ENCODE measurements at places on chromosomes 4 and X. TPM values are rescaled to one million over a fixed set of nuclear protein-coding genes. Genes with fewer than 3 reads are reported as not detected.

Gene CSAG1
- 0.25 TPM for total RNA-seq

Gene CD40LG
- total RNA-seq = not detected

Gene SSX4B
- total RNA-seq = not detected

Gene TNMD
- total RNA-seq = not detected

Gene ARHGAP36
- total RNA-seq = not detected

Gene DGAT2L6
- not detected for total RNA-seq

Gene CTAG1B
- total RNA-seq = not detected

Gene RAB28
- 9.1 TPM for total RNA-seq

Gene TMEM271
- not detected for total RNA-seq

Gene MAGEA4
- total RNA-seq = not detected

Gene SAGE1
- 0.07 TPM for total RNA-seq

Gene PPP2R2C
- 35.1 TPM for total RNA-seq

Gene UCHL1
- 964 TPM for total RNA-seq

Gene IL3RA
- total RNA-seq = 0.17 TPM

Gene PSAPL1
- total RNA-seq = 0.33 TPM

Gene ADH7
- total RNA-seq = not detected

Gene EGFL6
- 0.06 TPM for total RNA-seq

Gene ITM2A
- not detected for total RNA-seq

Gene IDS
- 110 TPM for total RNA-seq

Gene STAP1
- not detected for total RNA-seq

Gene NUP62CL
- total RNA-seq = 15.8 TPM

Gene TIGD4
- total RNA-seq = 0.17 TPM

All from A549 treated with GW870086 at 1 μM for 4 hours (cell line).